ENCODE measurements at places on chromosomes 6 and 20.

DNA sequence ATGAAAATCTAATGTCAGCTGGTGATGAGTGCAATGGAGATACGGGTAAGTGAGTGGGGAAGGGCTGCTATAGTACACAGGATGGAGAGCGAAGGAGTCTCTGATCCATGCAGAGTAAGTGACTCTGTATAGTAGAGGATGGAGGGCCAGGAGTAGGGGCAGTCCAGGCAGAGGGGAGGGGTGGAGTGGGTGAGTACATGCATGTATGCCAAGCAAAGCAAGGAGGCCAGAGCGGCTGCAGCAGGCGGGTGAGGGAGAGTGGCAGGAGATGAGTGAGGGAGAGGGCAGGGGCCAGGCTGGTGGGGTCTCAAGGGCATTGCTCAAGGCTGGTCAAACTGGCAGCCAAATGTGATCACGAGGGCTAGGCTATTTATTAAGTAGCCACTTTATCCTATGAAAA is 94.0 kb downstream of the PREP start:
- DNase-seq, result no peak

GRCh38 chr6:156899532-156900135 is 122.5 kb downstream of the ARID1B start:
- no peak for DNase-seq

DNA sequence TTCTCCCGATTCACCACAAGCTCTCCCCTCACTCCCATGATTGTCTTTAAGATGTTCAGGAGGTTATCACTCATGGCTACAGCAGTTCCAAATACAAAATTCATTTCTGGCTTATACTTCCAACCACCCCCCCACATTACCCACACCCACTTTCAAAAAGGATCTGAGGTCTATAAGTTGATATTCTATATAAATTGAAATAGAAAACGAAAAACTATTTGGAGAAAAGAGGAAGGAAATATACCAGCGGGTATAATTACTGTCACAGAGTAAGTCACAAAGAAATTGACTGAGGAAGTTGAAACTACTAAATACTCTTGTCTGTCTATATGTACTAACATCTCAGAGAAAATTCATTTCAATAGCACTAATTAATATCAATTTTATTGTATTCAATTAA is 112.7 kb upstream of the TNFAIP3 start:
- no peak for DNase-seq

- DNase-seq, result no peak
Measured at GRCh38 chr6:6545616-6546317, 42.8 kb upstream of the LY86 start.

DNA sequence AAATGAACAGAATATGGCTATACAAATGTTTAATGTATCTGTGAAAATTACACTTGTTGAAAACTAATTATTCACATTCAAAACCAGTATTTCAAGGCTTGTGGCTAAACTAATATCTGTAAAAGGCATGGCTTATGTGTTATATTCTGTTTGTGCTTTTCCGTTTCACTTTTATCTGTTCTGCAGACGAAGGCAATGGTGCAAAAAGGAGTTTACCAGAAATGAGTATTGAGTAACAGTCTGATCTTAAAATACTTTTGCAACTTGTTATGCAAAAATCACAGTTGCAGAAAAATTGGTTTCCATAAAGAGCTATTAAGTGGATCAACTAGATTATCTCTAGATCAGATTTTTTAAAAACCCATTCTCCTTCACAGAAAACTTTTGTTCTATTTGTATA is 9.4 kb upstream of the STX11 start:
- no peak for DNase-seq

DNA sequence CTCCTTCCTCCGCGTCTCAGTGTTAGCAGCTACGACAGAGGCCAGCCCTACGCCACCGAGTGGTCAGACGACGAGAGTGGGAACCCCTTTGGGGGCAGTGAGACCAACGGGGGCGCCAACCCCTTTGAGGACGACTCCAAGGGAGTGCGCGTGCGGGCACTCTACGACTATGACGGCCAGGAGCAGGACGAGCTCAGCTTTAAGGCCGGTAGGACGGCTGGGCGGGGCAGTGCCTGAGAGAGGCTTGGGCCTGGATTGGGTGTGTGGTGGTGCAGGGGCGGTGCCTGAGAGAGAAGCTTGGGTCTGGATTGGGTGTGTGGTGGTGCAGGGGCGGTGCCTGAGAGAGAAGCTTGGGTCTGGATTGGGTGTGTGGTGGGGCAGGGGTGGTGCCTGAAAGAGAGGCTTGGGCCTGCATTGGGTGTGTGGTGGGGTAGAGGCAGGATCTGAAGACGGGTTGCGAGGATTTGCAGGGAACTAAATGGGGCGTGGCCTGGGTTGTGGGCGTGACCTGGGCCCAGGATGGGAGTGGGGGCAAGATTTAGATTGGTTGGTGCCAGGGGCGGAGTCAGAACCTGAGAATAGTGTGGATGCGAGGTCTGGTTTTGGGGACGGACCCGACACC is 24.4 kb downstream of the SPDEF start:
- DNase-seq, result peak; percentile 8

Measured in stimulated activated CD4-positive, alpha-beta T cell treated with anti-CD3 and anti-CD28 coated beads, Interleukin-1b, Interleukin-23, amount 100 ng/mL, for 24 hours (primary cell).